Activated CD4-positive, alpha-beta T cell treated with anti-CD3 and anti-CD28 coated beads, Interleukin-10, Interleukin-2, amounts not matched to agents 100 ng/mL and 50 ng/mL, durations not matched to agents 16 hours and 8 hours (primary cell): ENCODE measurements at places on chromosomes 2 and 18.

DNA sequence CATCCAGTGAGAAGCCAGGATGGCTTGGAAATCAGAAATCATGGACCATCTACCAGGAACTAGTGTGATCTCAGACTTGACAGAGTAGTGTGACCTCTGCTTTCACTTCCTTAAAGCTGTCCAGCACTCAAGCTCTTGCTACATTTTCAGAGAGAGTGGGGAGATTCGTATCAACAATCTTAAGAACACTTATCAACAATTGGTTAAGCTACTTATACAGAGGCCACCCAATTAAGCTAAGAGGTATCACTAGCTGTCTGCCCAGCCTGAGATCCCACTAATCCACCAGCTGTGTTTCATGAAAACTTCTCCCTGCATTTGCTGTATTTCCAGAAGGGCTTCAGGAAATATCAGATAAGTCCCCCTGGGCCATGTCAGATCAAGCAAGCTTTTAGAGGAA, 4.2 kb downstream of the RPRM start:
- no peak for DNase-seq

- DNase-seq: no peak
Observed at GRCh38 chr2:206962966-206963365, 23.6 kb downstream of the CPO start.

DNA sequence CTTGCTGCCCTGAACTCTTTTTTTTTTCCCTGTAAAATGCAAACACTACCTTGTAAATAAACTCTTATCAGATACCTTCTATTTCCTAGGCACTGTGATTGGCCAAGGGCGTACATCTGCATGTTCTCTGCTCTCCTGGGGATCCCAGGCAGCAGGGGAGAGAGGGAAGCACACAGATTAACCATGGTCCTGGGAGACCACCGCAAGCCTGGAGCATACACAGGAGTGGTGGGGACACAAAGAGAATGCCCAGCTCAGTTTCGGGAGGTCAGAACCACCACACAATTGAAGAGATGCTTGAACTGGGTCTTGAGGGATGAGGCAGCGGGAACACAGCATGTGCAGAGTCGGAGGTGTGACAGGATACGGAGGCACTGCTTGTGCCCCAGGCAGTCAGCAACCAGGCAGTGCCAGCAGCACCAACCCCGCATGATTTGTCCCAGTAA, 2.1 kb downstream of the GREB1 start:
- DNase-seq: no peak

- no peak for DNase-seq
Observed at GRCh38 chr2:96391153-96391827, 55.7 kb downstream of the NCAPH start.
